ENCODE measurements at places on chromosomes 11 and 22.

GRCh38 chr11:131463162-131463561, 92.7 kb downstream of the NTM start:
- DNase-seq = no peak

GRCh38 chr22:32020117-32020516, 22.9 kb upstream of the SLC5A1 start:
- DNase-seq = no peak

DNA sequence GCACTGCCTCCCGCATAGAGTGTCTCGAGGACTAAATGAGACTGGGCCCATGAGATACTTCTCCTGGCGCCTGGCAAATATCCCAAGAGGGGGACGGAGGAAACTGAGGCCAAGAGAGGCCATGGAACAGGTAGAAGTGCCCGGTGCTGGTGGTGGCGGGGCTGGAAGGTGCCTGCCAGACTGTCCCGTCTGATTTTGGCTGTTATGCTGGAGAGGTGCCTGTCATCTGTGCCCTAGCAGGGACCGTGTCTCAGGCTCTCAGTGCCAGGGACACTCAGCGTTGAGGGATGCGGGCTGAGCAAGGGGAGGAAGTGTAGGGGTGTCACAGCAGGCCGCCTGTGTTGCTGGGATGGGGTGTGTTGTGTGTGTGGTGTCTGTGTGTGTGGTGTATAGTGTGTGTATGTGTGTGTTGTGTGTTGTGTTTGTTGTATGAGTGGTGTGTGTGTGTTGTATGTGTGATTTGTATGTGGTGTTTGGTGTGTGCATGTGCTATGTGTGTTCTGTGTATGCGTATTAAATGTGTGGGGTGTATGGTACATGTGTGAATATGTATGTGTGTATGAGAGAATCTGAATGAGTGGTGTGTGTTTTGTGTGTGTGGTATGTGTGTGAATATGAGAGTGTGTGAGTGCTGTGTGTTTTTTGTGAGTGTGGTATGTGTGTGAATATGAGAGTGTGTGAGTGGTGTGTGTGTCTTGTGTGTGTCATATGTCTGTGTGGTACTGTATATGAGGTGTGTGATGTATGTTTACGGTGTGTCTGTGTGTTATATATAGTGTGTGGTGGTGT, 21.3 kb upstream of the SHISAL1 start:
- no peak for DNase-seq

DNA sequence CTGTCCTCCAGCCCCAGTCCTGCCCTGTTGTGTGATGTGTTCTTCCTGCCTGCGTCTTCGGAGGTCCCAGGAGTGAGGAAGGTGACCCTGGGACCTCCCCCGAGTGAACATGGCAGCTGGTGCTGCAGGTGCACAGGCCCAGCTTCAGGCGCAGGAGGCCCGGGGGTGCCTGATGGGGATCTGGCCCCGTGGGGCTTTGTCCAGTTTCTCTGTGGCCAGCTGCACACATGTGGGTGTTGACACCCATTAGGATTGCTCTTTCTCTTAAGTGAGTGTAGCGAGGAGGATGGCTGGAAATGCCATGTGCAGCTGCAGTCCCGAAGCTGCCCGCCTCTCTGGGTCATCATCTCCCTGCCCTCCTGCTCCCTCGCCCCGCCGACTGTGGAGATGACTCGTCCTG, 1279.7 kb downstream of the BRD1 start:
- DNase-seq = no peak

DNA sequence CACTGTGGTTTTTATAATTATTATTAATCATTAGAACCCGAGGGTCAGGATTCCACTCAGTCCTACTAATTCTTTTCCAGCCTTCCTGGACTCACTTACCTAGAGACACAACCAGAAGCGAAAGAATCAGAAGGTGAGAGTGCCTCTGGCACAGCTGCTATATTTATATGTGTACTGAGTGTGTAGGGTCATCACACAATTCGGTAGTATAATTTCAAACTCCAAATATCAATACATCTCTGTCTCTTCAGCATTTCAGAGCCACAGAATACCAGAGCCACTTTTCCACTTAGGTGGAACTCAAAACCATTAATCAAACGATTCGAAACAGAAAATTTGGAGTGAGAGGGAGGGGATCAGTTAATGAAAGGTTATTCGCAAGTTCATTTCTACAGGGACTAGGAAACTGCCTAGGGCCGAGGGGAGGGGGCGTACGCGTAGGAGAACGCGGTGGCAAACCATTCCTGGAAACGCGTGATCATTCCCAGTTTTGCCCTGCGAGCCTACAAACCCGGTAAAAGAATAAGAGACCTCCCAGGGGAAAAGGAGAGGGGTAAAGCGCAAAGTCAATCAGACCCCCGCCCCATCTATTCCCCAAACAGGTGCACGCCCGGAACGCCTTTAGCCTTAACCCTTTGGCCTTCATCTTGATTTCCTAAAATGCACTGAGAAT, 5.4 kb downstream of the BSX start:
- DNase-seq = no peak

DNA sequence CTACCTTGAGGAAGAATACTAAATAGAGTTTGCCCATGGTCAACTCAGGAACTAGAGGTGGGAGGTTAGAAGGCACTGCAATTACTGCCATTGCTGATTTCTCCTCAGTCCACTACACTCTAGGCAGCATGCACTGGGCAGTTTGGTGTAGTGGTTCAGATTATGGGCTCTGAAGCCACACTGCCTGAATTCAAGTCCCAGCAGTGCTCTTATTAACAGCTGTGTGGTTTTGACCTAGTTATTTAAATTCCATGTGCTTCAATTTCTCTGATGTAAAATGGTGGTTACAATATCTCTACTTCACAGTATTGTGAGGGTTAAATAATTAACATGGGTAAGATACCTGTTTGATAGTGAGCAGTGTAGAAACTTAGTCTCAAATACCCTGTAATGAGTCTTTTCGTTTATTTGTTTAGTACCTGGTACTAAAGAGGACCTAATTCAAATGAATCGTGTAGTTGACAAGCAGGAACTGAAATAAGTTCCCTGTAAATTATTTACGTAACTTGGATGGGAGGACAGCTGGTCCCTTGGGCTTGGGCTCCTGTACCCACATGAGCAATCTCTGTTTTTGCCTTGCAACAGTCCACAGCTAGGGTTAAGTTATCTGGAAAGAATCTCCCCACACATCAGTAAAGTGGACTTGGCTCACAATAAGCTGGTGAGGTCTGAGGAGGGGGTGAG, 17.8 kb downstream of the PRR5L start:
- no peak for DNase-seq

- DNase-seq = no peak
These were observed 84.2 kb downstream of the CELSR1 start for GRCh38 chr22:46453006-46453828.

- DNase-seq = no peak
These were observed 1.0 kb downstream of the PAX6 start for GRCh38 chr11:31809857-31810778.

GRCh38 chr11:537622-538430, 499 bp downstream of the LRRC56 start:
- DNase-seq = no peak

DNA sequence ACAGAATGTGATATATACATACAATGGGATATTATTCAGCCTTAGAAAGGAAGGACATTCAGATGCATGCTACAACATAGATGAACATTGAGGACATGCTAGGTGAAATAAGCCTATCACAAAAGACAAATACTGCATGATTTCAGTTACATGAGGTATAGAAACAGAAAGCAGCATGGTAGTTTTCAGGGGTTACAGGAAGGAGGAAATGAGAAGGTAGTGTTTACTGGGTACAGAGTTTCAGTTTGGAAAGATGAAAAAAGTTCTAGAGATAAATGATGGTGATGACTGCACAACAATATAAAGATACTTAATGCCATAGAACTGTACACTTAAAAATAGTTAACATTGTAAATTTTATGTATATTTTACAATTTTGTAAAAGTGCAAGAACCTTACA, 266.7 kb upstream of the C11orf87 start:
- DNase-seq = no peak

All from CD8-positive, alpha-beta memory T cell (primary cell).